ENCODE measurements at places on chromosomes 3 and 15. TPM values are rescaled to one million over a fixed set of nuclear protein-coding genes. Genes with fewer than 3 reads are reported as not detected.

The ADAMTSL3 gene
- 17.7 TPM for total RNA-seq

The DZIP1L gene
- 1.6 TPM for total RNA-seq

GRCh38 chr3:66010739-66011655, 27.7 kb downstream of the MAGI1 start:
- H3K36me3 ChIP-seq, result no peaks in the 10 kb centered on the region
- DNase-seq, result peak; percentile 65

DNA sequence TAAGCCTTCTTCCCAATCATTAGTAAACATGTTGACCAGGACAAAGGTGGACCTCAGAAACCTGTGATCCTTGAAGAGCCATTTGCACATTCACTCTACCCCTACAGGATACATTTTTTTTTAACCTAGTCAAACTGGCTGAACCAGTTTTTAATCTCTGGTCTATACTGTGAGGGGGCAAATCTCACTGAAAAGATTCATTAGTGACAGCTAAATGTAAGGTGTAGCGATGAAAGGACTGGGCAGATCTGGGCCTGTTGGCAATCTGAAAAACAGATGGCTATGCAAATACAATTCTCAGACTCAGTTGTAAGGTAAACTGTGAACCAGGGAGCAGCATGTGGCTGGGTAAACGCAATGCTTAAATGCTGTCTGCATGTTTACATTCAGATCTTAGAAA, 75.6 kb upstream of the SNTN start:
- no peak for DNase-seq
- H3K27ac ChIP-seq, result no peak overlapping the region
- H3K4me1 ChIP-seq, result no peaks in the 10 kb centered on the region
- no peaks in the 10 kb centered on the region for H3K27me3 ChIP-seq
- no peak overlapping the region for H3K4me3 ChIP-seq

DNA sequence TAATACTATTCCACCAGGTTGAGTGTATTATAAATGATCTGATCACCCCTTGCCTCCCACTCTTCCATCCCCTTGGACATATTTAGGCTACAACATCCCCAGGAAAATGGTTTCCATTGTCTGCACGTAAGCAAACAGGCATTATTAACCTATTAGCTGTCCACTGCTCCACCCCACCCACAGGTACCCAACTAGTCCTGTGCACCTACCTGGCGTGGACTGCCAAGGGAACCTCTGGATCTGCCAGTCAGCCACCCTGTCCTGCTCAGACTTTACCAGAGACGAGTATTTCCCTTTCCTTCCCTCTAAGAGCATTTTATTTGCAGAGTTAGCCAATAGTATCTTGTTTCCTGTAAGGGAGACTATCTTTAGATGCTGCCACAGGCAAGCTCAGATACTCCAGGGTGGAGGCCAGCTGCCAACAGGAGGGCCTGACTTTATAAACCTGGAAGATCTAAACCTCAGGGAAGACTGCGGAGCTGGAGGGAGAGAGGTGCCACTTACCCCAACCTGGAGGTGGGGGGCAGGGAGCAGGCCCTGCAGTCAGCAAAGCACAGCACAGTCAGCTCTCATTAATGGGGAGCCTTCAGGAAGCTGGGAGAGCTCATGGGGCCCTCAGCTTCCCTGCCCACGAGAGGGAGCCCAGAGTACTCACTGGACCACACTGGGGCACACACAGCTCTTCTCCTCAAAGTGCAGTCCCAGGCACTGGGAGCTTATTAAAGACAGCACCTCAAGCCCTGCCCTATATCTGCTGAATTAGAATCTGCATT, at the start of gene CX3CR1:
TSS of gene CX3CR1 (minus strand) at position 292 of the 773 bp plus-strand sequence. CDS start 13,527 bp downstream, outside the sequence.
- H3K4me1 ChIP-seq, result peaks cover 2% of the 10 kb centered on the region
- DNase-seq, result peak; percentile 33
- H3K36me3 ChIP-seq, result no peaks in the 10 kb centered on the region
- H3K27me3 ChIP-seq, result no peaks in the 10 kb centered on the region
- no peak within 1 kb of the TSS for H3K4me3 ChIP-seq

DNA sequence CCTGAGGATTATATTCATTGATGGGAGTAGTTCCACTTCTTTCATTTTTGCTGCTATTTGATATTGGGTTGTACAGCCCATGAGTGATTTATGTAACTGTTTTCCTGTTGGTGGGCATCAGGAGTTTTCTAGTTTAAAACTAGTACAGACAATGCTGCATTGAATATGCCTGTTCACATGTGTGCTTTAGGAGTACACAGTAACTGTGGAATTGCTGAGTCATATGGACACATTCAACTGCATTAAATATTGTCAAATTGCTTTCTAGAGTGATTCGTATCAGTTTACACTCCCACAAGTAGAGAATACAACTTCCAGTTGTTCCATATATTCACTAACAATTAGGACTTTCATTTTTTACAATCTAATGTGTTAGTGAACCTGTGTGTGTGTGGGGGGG, 59.8 kb upstream of the THSD4 start:
- H3K27ac ChIP-seq, result no peak overlapping the region
- no peaks in the 10 kb centered on the region for H3K36me3 ChIP-seq
- no peak for DNase-seq
- H3K4me3 ChIP-seq, result no peak overlapping the region
- H3K27me3 ChIP-seq, result no peaks in the 10 kb centered on the region

The CASR gene
- 0.12 TPM for total RNA-seq

The CCDC39 gene
- not detected for total RNA-seq

The SERINC4 gene
- total RNA-seq, result 0.22 TPM

DNA sequence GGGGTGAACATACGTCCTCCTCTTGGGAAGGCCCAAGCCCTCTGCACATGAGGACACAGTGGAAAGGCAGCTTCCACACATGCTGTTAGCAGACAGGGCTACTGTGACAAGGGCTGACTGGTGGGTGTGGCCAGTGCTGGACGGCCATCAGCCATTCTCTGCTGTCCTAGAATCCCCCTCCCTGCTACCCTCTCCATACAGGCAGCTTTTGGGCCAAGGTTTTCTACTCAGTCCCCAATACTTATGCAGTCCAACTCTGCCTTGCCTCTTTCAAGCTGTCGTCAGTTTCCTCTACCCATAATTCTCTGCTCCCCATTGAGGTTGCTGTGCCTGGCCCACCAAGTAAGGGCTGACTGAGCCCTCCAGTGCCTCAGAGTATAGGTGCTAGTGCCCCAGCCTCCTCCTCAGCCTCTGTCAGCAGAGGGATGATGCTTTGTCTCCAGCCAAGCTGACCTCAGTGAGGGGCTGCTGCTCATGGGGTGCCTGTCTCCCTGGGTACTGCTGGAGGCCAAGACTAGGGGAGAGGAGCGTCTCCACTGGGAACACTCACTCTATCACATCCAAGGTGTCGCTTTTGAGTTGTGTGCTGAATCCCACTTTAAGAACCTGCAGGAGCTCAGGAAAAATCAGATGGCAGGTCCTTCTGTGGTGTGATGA, 2.8 kb downstream of the LOXL1 start:
- no peak overlapping the region for H3K27ac ChIP-seq
- no peaks in the 10 kb centered on the region for H3K36me3 ChIP-seq
- H3K4me3 ChIP-seq, result no peak overlapping the region
- no peaks in the 10 kb centered on the region for H3K27me3 ChIP-seq
- H3K4me1 ChIP-seq, result no peaks in the 10 kb centered on the region

The TICRR gene
- 0.55 TPM for total RNA-seq

The AMT gene
- total RNA-seq, result 42.6 TPM

- no peaks in the 10 kb centered on the region for H3K4me1 ChIP-seq
- no peak overlapping the region for H3K27ac ChIP-seq
- no peak for DNase-seq
- H3K27me3 ChIP-seq, result no peaks in the 10 kb centered on the region
- H3K4me3 ChIP-seq, result no peak overlapping the region
- H3K36me3 ChIP-seq, result no peaks in the 10 kb centered on the region
Measured at GRCh38 chr15:49887659-49888322, 231.2 kb downstream of the ATP8B4 start.
